ENCODE measurements at places on chromosomes 5 and 9.

DNA sequence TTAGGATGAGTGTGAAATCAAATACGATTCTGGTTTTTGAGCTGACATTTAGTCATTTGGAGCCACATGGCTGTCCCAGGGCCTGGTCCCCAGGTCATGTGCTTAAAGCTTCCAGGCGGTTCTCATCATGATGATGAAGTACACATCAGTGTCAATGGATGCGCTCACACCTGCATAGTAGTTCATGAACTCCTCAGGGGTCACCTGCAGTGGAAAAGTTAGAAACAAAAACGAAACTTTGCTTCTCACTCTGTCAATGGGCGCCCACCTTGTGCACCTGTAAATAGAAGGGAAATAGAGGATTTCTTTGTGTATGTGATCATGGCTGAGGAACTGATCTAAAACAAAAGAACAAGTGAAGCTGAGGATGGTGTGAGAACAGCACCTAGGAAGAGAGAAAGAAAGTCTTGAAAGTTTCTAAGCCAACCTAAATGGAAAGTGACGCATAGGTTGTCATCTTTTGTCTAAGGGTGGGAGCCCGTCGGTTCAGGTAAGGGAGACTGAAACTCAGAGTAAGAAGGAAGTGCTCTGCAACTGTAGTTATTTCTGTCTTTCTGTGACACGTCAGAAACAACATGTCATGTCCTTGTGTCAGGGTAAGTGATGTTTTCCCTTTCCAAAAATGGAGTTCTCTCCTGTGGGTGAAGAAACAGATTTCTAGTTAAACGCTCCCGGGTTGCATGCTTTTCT, 33.8 kb downstream of the CAPSL start:
- DNase-seq, result no peak

DNA sequence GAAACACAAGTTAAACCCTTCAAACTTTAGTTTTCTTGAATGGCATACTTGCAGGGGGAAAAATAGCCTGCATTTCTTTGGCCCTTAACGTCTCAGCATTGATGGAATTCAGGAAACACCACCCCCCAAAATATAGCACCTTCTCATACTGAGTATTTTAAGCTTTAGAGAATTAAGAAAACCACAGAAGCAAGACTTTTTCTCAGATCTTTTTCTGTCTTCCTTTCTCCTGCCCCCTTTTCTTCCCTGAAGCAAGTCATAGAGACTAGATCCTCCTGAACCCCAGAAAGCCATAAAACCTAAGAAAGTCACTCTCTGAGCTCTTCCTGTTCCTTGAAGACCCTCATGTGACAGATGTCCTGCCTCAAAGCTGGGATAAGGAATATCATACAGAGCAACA, 1069.9 kb downstream of the EFNA5 start:
- no peak for DNase-seq

GRCh38 chr5:144503123-144503522, 332.4 kb downstream of the KCTD16 start:
- no peak for DNase-seq

DNA sequence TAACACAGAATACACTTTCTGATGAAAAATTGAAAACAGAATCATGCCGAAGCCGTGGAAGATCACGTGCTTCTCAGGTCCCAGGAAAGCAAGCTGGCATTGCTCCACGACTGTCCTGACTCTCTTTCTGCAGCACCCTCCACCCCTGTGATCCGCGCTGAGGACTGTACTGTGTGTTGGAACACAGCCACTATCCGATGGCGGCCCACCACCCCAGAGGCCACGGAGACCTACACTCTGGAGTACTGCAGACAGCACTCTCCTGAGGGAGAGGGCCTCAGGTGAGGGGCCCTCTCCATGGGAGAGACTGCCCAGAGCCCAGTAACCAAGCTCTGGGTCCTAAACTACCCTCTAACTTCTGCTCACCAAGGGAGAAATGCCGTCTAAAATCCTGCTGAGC, 73.3 kb downstream of the CMYA5 start:
- no peak for DNase-seq

DNA sequence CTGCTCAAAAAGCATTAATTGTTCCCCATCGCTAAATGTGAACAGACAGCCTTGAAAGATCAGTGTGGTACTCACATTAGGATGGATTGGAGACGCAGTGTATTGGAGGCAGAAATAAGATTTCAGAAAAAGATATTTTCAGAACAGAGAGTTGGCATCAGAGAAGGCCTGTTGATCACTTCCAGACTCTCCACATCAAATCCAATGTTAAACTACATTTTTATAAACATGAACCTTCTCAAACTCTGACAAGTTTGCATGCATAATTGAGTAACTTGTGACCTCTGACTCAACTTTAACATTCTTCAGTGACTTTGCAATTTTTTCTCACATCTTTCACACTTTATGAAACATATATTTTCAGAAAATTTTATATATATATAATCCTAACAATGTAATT, 919.6 kb upstream of the SEMA6A start:
- DNase-seq, result no peak

GRCh38 chr5:14405706-14406553, 175.7 kb upstream of the OTULINL start:
- no peak for DNase-seq

DNA sequence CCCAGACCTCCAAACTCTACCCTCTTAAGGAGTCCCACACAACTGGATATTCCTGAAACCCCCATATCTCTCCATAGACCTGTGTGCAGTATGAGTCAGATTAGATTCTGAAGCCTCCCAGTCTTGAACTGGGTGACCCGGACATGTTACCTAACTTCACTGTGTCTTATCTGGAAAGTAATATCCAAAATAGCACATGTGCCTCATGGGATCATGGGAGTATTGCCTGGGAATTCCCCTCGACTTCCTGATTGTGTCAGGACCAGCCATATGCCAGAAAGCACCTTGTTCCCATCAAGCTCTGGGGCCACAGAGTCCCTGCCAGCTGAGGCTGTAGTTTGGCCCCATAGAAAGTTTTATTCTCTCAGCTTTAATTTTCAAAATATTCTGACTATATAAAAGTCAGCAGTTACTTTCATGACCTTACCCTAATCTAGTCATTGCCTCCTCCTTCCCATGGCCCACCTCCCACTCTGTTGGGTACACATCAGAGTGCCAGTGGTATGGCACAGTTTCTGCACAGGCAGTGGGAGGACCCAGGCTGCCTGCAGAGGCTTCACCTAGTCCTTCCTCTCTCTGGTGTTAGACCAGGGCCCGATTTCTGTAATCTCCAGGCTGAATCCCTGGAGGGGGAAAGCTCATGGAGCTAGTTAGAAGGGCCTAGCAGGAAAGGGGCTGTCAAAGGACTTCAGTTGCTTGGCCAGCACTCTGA, 19.5 kb upstream of the B4GALT1 start:
- no peak for DNase-seq

- DNase-seq, result no peak
Measured at GRCh38 chr5:86546582-86546981, 71.2 kb upstream of the COX7C start.

DNA sequence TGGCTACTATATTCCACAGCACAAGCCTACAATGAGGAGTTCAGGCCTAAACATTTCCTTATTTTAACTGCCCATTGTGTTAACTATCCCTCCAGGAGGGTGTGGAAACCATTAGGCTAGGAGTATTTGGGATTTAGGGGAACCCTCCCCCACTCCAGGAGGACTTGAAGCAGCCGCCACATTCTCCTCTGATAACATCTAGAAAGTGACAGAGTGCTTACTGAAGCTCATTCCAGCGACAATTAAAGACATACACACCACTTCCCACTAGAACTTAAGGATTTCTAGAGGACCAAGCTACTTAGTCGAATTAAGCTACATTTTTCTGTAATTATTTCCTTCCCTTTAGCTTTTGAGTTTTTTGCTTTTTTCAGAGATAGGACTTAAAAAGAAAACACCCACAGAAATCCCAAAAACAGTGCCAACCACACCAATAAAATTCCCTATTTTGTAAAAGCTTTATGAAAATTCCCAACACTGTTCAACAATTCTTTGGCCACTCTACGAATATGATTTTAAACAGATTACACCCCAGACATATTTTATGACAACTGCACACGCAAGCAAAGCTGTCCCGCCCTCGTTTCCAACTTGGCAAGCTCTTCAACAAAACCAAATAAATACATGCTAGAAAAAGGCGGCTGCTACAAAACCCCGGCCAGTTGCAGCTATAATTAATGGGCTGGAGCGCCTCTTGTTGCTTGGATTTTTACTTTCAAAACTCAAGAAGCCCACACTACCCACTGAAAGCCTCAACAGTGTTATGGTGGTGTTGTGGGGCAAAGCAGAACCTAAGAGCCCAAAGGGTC, 4.5 kb downstream of the ROR2 start:
- DNase-seq, result no peak

DNA sequence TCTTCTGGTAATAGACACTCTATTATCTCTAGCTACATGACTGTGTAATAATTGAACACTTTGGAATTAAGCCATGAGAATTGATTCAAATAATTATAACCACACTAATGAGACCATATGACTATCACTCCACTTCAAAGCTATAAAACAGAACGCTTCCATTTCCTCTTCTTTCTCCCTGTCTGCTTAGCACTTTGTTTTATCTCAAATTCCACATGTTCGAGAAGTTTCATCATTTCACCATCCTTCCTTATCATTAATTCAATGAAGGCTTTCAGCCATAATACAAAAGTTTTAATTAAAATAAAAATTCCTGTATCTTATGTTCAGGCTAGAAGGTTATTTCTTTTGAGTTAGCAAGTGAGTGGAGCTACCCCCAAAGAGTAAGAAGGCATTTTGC, 7.4 kb upstream of the DCTN4 start:
- DNase-seq, result no peak

GRCh38 chr5:60230456-60230855, 336.9 kb upstream of the PDE4D start:
- DNase-seq, result no peak

GRCh38 chr5:178380086-178380485, 147.5 kb upstream of the PHYKPL start:
- no peak for DNase-seq

GRCh38 chr5:43161244-43161643, 30.8 kb upstream of the NIM1K start:
- no peak for DNase-seq

GRCh38 chr5:121174351-121174750, 677.3 kb upstream of the FTMT start:
- DNase-seq, result no peak

DNA sequence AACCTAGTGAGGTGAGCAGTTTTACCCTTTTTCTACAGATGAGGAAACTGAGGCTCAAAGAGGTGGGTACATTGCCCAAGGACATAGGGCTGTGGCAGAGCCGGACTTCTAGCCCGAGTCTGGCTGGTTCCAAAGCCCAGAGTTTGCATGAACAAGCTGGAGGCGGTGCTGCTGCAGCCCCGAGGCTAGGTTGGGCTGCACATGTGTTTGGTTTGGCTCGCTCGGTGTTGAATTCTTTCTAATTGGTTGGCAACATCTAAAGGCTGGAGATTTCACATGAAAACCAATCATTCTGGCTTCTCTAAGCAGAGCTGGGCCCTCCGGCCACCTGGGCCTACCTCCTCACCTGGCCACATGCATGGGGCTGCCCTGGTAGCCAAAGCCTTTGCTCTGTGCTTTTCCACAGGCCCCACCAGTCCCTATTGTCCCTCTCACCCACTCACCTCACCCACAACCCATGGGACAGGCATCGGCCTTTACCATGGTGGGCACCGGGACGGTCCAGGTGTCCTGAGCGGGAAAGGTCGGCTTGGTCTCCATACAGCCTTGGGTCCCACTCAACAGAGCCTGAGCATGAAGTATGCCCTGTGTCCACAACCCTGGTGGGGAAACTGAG, 262.3 kb downstream of the NSG2 start:
- DNase-seq, result no peak

- no peak for DNase-seq
Measured at GRCh38 chr5:24817966-24818365, 173.2 kb upstream of the CDH10 start.

DNA sequence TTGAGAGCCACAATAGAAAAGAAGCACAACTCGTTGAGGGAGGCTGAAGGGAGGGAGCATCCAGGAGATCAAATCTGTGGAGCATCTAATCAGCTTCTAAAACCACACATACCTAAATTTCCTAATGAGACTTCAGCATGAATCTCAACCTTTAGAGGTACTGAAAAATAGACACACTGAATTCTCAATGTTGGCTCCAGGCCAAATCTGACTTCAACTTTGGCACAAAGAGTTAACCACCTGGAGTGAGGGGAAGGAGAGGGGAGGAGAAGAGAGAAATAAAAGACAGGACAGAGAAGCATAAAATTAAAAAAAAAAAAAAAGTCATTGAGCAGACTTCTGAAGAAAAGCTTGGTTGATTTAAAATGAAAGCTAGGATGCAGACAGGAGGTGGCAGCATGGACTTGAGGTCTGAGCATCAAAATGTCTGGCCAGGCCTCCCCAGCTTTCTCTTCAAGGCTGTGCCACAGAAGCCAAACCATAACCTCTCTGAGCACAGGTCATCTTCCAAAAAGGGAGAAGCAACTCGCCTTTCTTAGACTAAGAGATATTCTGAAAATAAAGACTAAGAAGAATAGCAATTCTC, 205.6 kb downstream of the DENND1A start:
- no peak for DNase-seq

GRCh38 chr5:79772651-79773050, 83.0 kb downstream of the CMYA5 start:
- DNase-seq, result no peak

DNA sequence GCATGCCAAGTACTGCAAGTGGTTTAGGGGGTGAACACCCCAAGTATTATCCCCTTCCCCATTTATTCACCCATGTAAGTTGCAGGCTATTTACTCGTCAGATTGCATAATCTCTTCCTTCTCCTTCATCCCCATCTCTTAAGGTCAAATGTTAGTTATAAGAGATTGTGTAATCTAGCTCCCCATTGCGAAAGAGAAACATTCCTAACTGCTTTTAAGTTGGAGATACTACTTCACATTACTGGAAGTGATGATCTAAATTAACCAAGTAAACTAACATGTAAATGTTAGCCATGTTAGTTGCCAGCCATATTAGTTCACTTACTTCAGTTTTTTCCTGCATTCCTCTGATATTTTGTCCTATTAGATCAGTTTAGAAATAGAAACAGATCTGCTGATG, 262.3 kb downstream of the TAF11L14 start:
- DNase-seq, result no peak

DNA sequence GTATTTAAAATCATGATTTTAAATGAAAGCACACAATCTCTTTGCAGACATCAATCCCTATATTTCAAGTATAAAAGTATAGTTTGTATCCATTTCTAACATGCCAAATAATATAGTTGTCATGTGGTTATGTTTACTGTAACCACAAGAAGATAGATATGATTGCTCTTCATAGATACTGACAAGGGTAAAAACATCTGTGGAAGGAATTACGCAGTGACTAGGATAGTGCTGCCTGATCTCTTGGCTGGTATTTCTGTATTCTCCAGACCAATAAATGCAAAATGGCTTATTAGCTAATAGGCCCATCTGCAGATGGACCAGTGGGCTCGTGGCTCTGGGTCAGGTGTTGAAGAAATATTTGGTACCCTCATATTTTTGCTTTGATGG, 34.9 kb upstream of the FBN2 start:
- no peak for DNase-seq

DNA sequence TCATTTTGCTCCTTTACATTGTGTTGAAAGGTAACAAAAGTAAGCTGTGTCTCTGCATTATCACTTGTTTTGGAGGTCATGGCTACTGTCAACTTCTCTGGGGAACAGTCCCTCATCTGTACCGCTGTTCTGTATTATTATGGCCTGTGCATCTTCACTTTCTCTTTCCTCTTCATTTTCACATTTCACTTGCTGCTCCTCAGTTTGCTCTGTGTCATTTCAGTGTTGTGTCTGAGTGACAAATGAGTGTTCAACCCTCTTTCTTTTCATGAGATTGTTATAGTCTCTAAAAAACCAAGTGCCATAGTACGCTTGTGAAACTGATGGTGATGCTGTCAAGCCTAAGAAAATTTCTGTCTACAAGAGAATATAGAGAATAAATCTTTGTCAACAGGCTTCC, 122.0 kb upstream of the FER start:
- no peak for DNase-seq
